ENCODE measurements at places on chromosomes 3 and 15.

DNA sequence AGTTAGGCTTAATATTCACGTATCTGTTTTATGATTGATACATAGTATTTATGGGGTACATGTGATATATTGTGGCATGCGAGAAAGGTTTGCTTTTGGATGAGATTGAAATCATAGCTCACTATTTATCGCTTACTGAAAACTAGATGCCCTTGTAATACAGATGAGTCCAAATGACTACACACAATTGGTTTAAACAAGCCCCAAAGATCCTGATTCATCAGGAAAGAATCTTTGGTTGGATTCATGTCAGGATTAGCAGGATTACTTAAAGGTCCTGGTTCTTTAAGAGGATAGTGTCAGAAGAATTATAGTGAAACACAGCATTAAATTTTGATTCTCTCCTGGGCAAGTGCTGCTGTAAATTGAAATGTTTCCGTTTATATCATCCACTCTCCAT is 18.6 kb upstream of the AADAC start:
- no peak for DNase-seq

DNA sequence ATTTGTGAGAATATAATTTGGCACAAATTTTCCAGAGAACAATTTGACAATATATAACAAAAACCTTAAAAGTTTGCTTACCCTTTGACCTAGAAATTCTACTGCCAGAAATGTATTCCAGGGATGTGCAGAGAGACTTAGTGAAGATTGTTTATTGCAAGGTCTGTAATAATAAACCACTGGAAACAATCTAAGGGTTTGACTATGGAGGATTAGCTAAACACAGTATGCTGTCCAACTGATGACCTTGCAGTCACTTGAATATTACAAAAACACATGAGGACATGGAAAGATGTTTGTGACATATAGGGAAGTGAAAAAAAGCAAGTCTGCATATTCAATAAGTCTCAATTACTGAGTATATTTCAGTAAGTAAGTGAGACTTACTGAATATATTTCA is 48.1 kb upstream of the CDV3 start:
- no peak for DNase-seq

GRCh38 chr3:195823999-195824398 is 12.3 kb upstream of the MUC4 start:
- no peak for DNase-seq

GRCh38 chr15:28907338-28907960 is 21.7 kb downstream of the APBA2 start:
- no peak for DNase-seq

- DNase-seq = no peak
Observed at GRCh38 chr3:123798550-123798949, 85.6 kb downstream of the MYLK start.

DNA sequence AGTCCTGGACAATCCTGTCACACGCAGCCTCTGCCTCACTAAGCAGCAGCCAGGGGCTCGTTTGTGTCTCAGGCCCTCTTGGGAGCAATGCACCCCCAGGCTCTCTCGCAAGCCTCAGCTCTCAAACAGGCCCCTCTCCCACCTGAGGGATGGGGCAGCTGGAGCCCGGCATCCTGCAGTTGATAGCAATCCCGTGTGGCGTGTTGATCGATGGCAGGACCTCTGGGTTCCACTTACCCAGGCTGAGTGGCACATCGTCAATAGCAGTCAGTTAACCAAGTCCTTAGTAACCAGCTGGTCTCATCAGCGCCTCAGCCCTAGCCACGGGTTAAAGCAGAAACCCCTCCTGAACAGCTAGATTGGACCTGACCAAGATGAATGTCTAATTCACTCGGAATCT is 36.5 kb upstream of the PLXNA1 start:
- DNase-seq = no peak
